Germinal center (tissue), 1 donor: ENCODE measurements at places on chromosomes 3 and 15.
A peak's percentile ranks its signal among the peaks of the same experiment; 100 is the strongest.

DNA sequence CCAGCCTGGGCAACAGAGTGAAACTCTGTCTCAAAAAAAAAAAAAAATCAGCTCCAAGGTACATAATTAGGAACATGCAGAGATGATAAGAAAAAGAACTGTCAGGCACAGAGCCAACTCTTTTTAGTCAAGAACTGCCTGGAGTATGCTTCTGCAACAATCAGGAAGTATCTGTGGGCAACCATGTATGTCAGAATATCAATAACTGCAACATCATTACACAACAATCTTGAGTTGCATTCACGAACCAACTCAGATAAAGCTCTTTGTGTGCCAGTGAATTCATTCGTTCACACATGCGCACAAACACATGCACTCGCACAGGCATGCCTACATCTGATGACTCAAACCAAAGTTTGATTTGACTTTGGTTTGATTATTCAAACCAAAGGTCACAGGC, 32.1 kb downstream of the EFHB start:
- no peak for DNase-seq

DNA sequence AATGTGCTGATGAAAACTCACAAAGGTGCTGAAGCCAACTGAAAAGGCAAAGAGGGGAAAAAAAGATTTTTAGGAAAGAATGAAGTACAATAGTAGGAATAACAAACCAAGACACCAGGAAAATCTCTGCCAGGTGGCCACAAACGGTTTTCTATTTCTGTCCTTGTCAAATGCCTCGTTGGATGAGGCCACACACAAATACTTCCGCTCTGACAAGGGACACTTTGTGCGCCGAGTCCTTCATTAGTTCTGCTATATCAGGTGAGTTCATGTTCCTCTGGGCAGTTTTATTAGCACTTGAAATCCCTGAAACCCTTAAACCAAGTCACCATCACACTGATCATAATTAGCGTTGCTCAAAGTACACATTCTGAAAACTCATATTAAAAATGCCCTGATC, 373.1 kb downstream of the VPS13C start:
- no peak for DNase-seq

DNA sequence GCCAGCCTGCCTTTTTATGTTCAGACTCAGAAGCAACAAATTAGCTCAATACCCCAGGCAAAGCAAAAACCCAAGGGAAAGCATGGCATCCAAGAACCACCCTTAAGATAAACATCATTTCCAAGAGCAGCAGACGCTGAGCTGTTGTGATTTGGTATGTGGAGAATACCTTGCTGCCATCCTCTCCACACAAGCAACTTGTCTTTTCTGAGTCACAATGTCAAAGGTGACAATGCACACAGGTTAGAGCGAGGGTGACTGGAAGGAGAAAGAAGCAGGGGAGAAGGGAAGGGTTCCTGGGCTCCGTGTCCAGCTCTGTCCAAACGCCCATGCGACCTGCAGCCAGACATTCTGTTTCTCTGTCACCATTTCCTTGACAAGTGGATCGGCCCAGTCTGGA, 6.0 kb downstream of the PCSK6 start:
- DNase-seq: no peak

DNA sequence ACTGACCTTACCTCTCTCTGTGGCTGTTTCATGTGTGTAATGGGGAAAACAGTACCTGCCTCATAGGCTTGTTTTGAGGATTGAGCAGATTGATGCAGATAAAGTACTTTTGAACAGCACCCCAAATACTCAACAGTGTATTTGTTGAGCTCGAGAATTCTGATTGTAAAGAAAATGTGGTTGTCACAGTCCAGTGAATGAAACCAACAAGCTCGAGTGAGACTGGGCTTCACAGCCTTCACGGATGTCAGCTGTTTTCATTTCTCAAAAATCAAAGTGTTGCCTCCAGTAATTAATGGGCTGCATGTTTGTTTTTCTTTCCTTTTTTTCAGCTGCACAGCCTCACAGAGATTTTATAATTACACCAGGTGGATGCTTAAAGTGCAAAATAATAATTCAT, 43.7 kb downstream of the PARP15 start:
- DNase-seq: no peak

- DNase-seq: no peak
Observed at GRCh38 chr3:189941679-189942078, 179.0 kb downstream of the P3H2 start.

GRCh38 chr15:74451861-74452835, 8.8 kb downstream of the UBL7 start:
- DNase-seq: no peak

DNA sequence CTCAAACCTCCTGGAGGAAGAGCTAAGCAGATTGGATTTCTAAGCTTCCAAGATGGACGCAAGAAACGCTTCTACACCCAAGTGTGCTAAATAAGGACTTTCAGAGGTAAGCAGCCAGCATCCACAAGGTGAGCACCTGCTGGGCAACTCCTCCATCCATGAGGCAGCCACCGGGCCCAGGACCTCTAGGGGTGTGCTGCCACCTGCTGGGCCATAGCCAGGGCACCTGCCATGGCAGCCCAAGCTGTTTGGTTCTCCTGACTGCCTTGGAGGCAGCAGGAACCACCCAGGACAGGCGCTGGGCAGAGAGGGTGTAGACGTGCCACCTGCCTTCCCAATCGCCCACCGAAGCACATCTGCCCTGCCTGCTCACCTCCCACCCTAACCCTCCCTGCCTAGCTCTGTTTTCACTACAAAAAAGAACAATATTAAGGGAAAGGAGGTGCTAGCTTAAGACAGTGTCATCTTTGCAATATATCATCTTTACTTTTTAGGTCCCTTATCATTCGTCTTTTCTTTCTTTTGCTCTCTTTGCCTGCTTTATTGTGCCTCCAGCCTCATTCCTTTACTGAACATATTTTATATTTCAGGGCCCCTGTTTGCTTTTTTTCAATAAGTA, 12.9 kb downstream of the C15orf62 start:
- DNase-seq: peak; percentile 76

- no peak for DNase-seq
Observed at GRCh38 chr3:192273697-192274010, 453.7 kb downstream of the FGF12 start.

- no peak for DNase-seq
Observed at GRCh38 chr3:22269831-22270230, 518.8 kb upstream of the ZNF385D start.

DNA sequence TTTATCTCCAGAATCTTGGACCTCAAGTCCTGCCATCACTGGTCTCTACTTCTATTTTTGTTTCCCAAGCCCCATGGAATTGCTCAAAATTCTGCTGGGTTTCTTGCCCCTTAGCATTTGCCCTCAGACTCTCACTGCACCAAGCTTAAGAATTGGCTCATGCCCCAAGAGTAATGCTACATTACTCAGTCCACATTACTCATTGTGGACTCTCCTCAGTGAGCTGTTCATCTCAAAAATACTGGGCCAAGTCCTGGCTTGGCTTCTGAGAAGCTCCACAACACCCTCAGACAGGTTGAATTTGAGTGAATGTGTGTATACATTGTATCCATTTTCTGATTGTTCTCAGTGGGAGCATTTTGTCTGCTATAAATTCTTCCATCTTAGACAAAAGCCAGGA, 364.4 kb upstream of the ARHGEF26 start:
- DNase-seq: no peak

- no peak for DNase-seq
Observed at GRCh38 chr3:85483986-85484385, 525.2 kb downstream of the CADM2 start.

DNA sequence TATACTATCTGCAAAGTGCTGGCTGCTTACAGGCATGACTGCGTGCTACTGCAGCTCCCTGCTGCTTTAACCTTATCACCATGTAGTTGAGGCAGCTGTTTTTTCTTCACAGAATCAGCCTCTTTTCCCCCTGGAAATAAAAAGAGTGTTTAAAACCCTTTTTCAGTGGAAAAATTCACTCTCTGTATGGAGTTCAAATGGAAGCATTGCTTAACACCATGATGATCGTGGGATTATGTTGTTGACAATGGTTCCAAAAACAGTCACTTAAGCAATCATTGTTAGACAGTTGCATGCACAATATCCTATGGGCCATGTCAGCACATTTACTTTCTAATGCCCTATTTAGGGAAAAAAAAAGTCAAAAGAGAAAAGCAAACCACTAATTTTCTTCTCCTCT, 536.4 kb downstream of the UNC13C start:
- DNase-seq: no peak

DNA sequence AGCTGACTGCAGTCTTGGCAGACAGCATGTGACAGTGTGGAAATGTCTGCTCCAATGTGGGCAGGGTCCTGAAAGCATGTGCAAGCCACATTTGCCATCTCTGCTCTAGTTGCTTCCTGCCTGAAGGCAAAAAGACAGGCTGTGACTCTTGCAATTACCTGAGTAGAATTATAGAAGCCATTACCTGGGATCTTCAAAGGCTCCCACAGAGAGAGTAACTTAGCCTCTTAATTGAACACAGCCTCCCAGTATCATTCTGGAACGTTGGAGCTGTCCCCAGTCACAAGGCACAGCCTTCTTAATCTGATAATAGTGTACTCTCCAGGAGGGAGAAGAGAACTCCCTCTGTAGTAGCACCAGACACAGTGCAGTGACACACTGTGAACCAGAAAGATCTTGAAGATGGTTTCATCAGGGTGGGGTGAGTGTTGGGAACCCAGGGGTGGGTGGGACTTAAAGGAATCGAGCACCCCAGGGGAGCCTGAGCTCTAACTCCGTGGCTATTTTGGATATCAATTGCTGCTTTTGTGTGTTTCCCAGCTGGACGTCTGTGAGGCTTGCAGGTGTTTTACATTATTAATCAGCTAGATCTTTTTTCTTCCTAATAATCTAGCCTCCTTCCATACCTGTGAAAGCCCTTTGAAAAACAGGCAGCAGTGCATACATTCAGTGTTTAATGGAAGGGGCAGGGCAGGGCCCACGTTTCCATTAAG, 40.6 kb upstream of the GLCE start:
- no peak for DNase-seq

- peak; percentile 82 for DNase-seq
Observed at GRCh38 chr15:89361451-89362202, 27.0 kb upstream of the POLG start.

- peak; percentile 12 for DNase-seq
Observed at GRCh38 chr15:52183562-52184173, 7.5 kb downstream of the GNB5 start.

- DNase-seq: no peak
Observed at GRCh38 chr3:78906245-78906644, 861.6 kb downstream of the ROBO1 start.

DNA sequence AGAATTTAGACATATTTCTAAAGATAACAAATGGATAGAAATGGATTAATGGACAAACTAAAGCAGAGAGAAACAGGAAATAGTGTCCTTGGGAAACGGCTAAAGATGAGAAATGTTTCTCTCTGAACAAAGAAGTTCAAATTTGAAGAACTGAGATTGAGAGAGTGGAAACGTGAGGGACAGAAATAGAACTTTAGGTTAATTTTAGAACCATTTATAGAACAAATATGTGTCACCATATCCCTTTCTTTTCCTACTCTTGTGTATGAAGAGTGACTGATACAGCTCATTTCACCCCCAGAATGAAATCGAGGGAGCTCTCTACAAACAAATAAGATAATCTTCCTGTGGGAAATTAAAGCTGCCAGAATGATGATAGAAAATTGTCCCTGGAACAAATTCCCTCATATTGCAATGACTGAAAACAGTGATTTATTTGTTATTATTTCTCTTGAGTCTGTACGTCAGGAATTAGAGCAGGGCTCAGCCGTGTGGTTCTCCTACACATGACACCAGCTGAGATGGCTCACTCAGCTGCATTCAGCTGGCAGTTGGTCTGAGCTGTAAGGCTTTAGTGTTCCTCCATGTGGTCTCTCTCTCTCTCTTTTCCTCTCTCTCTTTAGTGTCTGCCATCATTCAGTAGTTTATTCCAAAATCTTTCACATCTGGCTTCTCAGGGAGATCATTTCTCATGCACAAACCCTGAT, 46.6 kb upstream of the ARPP21 start:
- no peak for DNase-seq

GRCh38 chr3:30864836-30865235, 29.6 kb downstream of the GADL1 start:
- DNase-seq: no peak

DNA sequence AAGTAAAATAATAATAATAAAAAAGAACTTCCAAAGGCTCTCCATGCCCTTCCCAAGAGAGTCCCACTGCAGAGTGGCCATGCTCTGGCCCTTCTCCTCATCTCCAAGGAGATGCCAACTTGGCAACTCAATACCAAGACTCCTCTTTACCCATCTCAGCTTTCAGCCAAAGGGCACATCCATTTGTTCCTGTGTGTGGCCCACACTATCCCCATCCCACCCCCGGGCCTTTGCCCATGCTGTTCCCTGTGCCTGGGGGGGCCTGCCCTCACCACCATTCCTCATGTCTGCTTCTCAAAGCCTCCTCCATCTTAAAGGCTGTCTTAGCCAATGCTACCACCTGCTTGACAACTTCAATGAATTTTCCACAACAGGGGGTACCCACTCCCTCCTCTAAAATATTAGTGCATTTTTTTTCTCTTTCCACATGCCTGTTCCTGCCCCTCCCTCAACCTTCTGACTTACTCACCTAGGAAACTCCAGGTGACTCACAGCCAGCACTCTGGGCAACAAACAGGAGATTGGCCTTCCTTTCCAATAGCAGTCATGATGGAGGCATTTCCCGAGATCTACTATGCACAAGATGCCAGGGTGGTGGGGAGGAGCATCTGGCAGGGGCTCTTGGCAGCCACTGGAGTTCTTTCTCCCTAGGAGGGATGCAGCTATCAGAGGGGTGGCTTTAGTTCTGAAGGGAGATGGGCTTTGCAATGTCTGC, 109.4 kb upstream of the SMAD3 start:
- DNase-seq: no peak

GRCh38 chr15:58330741-58331559, 100.8 kb upstream of the LIPC start:
- DNase-seq: no peak

GRCh38 chr3:179289295-179289694, 33.5 kb upstream of the ZNF639 start:
- no peak for DNase-seq

GRCh38 chr3:169505577-169506230, 157.8 kb downstream of the MECOM start:
- DNase-seq: no peak

DNA sequence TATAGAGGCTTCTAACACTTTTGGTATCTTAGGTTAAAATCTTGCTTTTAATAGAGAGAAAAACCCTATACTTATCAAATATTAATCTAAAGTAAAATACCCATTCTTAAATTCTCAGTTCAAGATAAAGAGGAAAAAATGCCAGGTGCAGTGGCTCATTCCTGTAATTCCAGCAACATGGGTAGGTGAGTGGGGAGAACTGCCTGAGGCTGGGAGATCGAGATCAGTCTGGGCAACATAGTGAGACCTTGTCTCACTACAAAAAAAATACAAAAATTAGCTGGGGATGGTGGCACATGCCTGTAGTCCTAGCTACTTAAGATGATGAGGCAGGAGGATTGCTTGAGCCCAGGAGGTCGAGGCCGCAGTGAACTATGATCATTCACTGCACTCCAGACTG, 135.8 kb downstream of the CLASP2 start:
- DNase-seq: no peak
